ENCODE measurements at places on chromosomes 6 and 20. TPM values are rescaled to one million over a fixed set of nuclear protein-coding genes. Genes with fewer than 3 reads are reported as not detected.
A peak's percentile ranks its signal among the peaks of the same experiment; 100 is the strongest.

DNA sequence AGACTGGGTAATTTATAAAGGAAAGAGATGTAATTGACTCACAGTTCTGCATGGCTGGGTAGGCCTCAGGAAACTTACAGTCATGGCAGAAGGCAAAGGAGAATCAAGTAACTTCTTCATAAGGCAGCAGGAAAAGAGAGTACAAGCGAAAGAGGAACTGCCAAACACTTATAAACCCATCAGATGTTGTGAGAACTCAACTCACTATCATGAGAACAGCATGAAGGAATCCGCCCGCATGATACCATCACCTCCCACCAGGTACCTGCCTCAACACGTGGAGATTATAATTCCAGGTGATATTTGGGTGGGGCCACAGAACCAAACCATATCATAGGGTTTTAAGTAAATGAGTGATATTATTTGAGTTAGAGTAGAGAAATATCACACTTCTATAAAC is 189.3 kb downstream of the TSHZ2 start:
- DNase-seq: no peak

GRCh38 chr6:41462033-41462432 is 84.1 kb upstream of the FOXP4 start:
- DNase-seq: no peak

DNA sequence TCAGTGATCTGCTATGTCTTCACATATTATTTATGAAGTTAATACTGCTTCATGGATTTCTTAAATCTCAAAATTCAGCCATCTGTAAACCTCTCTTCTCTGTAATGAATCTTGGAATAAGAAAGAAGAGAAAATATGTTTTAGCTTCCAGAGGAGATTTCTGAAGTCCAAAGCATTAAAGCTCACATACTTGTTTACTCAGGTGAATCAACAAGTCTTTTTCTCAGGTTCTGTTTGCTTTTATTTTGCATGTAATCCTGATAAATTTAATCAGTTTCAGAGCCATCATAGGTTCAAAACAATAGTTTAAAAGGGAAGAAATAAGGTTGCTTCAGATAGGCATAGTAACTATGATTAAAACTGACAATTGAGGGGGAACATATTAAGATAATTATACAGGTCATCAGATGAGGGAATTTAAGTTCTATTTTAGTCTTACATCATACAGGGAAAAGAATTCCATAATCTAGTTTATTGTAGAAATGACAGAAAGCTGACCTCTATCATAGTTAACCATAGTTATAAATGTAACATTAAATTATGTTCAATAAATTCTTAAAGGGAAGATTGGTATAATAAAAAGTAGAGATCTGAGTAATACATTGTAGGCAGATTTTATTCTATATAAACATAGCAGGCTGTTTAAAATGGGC is 716.2 kb downstream of the EYS start:
- DNase-seq: no peak

DNA sequence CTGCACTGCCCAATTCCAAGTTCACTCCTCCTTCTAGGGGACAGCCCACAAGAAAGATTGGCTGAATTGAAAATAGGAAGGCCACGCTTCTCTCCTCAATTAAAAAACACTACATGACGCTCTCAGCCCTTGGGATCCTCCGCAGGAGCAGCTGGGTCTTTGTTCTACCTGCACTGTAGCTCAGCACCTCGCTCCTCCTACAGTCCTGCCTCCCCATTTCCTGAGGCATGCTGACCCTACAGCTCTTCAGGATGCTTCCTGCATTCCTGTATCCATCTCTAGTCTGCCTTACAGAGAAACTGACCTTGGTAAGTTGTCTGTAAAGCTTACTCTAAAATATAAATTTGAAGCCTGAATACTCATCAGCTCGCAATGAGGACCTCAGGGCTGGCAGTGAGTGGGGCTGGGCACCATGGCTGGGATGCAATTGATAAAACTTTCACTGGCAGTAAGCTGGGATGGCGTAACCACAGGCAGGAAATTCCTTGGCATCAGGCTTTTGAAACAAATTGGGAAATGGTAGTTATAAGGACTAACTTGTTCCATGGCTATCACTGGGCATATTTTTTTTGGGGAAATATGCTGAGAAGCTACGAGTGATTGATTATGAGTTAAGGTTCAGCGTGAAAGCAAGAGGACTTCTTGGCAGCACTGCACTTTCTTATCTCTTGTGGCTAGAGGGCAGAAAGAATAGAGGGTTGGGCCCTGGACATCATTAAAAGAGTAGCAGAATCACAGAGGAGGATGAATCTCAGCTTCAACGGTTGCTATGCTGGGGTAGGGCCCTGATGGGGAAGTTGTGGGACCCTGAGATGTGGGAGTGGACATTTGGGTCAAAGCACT is 11.7 kb upstream of the SIRPB1 start:
- no peak for DNase-seq

GRCh38 chr6:96659084-96659845 is 96.3 kb downstream of the FHL5 start:
- no peak for DNase-seq

DNA sequence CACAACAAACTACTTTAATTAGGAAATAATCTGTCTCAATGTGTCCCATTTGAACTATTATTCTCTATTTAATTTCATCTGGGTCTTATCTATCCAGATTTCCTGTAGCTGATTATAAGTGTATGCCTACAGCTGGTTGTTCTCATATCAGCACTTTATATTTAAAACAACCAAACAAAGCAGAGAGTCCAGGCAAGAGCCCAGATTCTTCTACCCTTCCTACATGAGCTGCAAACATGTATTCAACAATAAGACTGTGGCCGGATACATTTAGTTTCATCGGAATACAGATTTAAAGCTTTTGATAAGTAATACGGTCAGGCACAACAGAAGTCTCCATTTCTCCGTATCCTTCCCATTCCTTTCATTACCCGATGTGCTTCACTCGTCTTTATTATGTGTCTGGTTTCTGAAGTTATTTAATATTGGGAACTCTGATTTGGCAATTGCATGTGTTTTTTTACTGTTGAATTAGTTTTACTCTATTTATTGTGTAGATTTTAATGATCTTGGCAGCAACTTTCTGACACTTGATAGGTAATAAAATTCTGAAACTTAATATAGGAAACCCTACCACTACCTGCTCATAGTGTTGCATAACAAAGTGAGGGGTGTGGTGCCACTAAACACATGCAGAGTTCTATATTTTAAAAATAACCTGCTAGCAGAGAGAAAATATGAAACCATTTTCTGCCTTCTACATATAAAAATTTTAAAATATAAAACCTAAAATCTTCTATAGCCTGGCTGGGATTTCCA is 653.5 kb upstream of the PTCHD4 start:
- DNase-seq: no peak

DNA sequence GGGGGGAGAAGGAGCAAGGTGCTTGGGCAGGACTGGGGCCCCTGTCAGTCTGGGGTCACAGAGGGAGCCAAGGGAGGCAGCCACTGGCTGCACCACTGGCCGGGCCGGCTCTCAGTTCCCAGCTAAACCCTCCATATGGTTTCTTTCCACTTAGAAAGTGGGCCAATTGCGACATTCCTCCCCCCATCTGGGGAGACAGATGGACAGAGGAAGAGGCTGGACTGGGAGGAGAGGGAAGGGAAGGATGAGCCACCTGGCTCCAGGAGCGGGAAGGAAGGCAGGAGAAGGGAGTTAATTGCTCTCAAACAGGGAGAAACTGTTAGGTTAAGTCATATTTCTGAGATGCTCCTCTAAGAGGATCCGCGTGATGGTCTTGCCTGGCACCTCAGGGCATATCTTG is 82.2 kb downstream of the GRM4 start:
- no peak for DNase-seq

- DNase-seq: no peak
Measured at GRCh38 chr6:20688710-20689500, 154.6 kb downstream of the CDKAL1 start.

DNA sequence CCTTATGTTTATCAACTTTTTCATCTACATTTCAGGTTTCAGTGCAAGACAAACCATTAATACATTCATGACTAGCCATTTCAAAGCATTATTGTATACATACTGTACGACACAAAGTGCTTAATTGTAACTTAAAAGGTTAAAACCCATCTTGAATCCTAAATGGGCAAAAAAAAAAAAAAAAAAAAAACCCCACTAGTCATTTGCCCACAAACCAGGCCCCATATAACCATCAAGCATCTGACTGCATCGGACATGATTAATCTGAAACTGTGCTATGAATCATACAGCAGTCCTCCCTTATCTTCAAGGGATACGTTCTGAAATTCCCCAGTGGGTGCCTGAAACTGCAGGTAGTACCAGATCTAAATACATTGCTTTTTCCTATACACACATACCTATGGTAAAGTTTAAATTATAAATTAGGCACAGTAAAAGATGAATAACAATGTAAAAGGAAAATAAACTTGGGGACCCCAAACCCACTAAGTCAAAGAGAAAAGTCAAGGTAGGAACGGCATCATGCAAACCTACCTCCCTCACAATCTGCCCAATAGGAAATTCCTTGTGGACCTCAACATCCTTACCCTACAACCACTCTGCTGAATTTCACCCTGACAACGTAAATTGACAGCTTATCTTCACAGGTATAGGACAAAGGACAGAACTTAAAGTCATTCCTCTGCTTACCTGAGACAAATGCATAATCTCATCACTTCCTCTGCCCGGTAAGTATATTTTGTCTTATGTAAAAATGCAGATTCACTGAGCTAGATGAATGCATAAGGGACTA is 14.3 kb downstream of the B4GALT5 start:
- no peak for DNase-seq

DNA sequence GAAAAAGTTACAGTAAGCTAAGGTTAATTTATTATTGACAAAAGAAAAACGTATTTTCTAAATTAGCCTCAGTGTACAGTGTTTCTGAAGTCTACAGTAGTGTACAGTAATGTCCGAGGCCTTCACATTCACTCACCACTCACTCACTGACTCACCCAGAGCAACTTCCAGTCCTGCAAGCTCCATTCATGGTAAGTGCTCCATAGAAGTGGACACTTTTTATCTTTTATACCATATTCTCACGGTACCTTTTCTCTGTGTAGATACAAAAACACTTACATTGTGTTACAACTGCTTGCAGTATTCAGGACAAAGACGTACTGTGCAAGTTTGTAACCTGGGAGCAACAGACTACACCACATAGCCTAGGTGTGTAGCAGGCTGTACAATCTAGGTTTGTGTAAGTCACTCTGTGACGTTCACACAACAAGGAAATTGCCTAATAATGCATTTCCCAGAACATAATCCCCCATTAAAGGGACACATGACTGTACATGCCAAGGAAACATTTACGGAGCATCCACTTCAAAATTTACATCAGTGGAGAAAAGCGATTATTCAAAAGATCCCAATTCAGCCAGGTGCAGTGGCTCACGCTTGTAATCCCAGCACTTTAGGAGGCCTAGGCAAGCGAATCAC is 133.4 kb downstream of the BANF2 start:
- no peak for DNase-seq

Gene VSX1
- 0.44 TPM for total RNA-seq

- no peak for DNase-seq
Measured at GRCh38 chr6:147418523-147418922, 90.0 kb upstream of the SAMD5 start.

GRCh38 chr20:3749689-3750531 is 17.4 kb downstream of the HSPA12B start:
- DNase-seq: peak; percentile 71

Gene PTCRA
- total RNA-seq: not detected

Gene DOK5
- 17.2 TPM for total RNA-seq

DNA sequence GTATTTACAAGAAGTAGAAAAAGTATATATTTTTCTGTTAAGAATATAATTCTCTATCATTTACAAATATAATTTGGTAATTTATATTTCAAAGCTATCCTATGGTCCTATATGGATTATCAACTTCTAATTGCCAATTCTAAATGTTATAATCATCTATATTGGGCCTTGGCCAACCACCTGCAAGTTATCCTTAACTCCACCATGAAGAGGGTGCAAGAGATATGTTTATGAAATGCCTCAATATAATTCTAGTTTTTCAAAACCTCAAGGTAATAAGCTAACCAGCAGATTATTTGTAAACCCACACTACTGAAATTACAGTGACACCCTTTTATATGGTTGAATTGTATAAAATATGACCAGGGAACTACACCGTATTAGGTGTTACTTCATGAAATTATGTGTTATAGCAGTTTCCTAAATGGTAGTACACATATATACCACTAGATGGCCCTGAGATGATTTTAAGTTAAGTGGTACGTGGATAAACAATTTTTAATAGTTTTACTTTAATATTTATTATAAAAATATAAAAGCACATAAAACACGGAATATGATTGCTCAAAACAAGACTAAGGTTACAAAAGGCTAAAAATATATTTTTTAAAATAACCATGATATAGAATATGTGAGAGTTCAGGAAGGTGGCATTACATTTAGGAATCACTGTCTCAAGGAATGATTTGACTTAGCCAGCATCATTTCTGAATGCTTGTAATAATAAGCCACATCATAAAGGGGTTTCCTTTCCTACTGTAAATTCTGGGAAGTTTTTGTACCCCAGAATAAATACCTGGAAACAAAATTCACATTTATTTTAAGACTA is 9.8 kb upstream of the PNISR start:
- no peak for DNase-seq

DNA sequence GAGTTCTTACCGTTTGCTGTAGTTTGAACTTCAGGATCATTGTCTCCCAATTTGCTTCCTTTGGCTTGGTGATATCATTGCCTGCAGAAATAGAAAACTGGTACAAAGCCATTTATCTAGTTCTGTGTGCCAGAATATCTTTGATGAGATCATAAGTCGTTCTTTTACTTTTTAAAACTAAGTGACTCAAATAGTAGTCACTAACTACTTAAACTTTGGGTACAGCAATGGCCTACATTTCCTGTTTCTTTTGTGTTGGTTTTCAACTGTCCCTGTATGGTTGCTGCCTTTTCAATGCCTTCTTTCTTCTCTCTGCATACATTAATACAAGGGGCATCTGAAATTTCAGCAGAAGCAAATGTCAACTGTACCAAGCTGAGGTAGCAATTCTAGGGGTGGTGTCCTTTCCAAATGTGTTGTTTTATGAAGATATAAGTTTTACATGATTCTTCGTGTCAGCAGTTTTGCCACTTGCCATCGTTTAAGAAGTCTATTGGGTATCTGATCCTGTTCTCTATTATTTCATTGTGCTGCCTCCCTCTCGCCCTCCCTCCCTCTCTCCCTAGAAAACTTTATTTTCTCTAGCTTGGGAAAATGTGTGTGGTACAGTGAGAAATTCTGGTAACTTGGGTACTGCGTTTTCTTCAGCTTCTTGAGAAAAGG is 238.5 kb downstream of the FARS2 start:
- no peak for DNase-seq

DNA sequence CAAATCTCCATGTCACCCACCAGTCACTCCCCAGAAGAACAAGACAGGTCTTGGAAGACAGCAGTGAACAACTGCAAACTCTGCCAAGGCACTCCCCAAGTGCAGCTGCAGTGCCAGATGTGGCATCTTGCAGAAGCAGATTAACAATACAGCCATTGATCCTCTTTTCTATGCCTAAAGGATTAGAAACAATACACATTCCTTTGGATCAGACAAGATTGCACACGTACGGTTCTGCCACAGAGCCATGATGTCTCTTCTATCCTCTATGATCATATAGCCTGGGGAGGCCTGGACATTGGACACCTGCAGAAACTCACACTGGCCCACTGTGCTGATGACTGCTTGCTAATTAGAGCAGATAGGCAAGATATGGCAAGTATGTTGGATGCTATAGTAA is 155.9 kb downstream of the MYLK4 start:
- DNase-seq: no peak

Measured in right cardiac atrium (tissue), 5 donors.